Body of pancreas (tissue), 4 donors: ENCODE measurements at places on chromosomes 3 and 15.
A peak's percentile ranks its signal among the peaks of the same experiment; 100 is the strongest.

GRCh38 chr3:36305929-36306520, 74.3 kb upstream of the STAC start:
- DNase-seq, result no peak

- DNase-seq, result no peak
These were observed 43.8 kb upstream of the SLC25A26 start for GRCh38 chr3:66177026-66177425.

GRCh38 chr3:116188231-116188785, 257.0 kb downstream of the LSAMP start:
- DNase-seq, result no peak

DNA sequence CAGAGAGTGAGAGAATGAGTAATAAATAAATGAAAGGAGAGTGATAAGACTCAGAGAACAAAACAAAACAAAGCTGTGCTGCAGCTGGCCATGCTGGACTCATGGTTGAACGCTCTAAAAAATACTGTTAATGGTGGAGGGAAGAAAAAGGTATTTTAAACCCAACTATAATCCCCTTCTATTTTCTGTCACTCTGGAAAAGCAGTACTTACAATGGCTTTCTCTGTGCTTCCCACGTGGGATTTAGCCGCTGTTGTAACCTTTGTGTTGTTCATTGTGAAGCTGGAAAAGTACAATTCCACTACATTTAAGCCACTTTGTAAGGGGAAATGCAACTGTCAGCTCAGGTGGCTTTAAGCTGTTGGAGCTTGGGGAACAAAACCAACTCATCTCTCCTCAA, 917.7 kb downstream of the IGSF11 start:
- DNase-seq, result no peak

- no peak for DNase-seq
These were observed 232.2 kb downstream of the KLF13 start for GRCh38 chr15:31558840-31559239.

- no peak for DNase-seq
These were observed 82.8 kb downstream of the PLXNA1 start for GRCh38 chr3:127065561-127066290.

- DNase-seq, result no peak
These were observed 237.3 kb downstream of the FMN1 start for GRCh38 chr15:32957219-32957618.

DNA sequence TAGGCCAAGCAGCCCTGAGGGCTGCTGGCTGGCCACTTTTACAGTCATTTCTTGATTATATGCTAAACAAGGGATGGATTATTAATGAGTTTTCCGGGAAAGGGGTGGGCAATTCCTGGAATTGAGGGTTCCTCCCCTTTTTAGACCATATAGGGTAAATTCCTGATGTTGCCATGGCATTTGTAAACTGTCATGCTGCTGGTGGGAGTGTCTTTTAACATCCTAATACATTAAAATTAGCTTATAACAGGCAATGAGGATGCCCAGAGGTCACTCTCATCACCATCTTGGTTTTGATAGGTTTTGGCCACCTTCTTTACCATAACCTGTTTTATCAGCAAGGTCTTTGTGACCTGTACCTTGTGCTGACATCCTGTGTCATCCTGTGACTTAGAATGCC, 11.7 kb upstream of the PYDC2 start:
- no peak for DNase-seq

DNA sequence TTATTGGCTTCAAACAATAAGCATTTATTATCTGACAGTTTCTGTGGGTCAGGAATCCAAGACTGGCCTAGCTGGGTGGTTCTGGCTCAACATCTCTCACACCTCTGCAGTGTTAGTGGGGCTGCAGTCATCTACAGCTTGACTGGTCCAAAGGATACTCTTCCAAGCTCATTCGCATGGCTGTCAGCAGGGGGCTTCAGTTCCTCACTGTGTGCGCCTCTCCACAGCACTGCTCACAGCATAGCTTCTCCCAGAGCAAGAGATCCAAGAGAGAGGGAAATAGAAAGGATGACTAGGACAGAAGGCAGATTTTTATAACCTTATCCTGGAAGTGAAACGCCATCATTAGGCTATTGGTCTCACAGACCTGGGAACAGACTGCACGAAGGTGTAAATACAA, 64.2 kb downstream of the MAGI1 start:
- DNase-seq, result no peak

DNA sequence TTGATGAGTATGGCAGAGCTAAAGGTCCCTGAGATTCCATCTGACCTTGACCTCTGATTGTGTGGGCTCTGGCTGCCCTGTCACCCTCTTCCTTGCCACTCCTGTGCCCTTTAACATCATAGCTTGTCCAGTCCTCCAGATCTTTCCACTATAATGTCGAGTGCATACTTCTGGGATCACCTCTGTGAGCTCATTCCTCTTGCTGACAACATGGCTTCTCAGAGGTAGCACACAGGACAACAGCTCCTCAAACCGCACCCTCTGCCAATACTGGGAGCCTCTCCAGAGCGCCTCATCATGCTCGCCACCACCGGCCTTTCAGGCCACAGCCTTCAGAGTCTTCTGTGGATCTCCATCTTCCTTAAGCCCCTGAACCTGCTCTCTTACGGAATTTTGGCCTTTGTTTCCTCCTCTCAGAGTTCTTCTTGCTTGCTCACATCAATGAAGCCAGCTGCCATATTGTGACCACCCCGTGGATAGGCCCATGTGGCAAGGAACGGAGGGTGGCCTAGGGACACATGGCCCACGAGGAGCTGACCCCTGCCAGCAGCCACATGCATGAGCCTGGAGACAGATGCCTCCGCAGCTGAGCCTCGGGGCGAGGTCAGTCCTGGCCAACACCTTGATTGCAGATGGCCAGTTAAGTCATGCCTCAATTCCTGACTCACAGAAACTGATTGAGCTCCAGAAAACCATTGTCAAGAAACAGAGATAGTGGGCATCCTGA, 31.1 kb downstream of the PLA2G4D start:
- DNase-seq, result no peak

DNA sequence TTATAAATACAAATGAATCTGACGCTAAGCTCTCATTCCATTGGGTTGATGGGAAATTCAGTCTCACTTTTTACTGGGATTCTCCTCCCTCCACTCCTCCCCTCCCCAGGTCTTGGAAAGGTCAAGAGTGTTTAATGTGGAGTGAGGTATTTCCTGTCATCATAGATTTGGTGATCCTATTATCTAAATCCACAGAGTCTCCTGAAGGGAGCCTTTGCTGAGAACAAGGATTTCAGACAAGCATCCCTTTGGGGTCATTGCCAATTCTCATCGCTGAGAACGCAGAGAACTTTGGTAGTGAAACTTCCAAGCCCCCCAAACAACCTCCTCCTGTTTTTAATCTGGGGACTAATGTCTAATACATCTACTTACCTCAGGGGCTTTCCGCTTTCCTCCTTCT, 297.9 kb downstream of the OTOL1 start:
- no peak for DNase-seq

DNA sequence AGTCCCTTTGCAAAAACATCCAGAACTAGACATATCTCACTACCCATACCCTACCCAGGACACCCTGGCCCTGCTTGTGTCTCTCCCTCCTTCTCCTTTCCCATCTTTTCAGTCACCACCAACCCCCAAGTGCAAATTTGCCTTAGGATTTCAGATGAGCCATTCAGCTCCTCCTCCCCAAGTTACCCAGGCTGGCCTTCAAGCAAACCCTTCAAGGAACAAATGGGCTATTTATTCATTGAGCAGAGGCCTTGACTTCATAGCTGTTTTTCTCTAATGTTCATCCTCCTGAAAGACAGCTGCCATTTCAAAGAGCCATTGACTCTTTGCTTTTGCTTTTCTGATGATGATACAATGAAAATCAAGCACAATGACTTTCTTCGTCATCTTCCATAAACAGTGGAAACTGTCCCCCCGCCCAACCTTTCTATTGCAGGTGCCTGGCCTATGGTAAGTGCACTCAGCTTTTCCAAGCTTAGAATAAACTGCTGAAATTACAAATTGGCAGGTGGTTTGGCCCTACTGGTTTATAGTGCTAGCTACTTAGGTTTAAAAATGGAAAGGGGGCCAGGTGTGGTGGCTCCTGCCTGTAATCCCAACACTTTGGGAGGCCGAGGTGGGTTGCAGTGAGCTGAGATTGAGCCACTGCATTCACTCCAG, 26.1 kb upstream of the KLHL6 start:
- DNase-seq, result no peak

DNA sequence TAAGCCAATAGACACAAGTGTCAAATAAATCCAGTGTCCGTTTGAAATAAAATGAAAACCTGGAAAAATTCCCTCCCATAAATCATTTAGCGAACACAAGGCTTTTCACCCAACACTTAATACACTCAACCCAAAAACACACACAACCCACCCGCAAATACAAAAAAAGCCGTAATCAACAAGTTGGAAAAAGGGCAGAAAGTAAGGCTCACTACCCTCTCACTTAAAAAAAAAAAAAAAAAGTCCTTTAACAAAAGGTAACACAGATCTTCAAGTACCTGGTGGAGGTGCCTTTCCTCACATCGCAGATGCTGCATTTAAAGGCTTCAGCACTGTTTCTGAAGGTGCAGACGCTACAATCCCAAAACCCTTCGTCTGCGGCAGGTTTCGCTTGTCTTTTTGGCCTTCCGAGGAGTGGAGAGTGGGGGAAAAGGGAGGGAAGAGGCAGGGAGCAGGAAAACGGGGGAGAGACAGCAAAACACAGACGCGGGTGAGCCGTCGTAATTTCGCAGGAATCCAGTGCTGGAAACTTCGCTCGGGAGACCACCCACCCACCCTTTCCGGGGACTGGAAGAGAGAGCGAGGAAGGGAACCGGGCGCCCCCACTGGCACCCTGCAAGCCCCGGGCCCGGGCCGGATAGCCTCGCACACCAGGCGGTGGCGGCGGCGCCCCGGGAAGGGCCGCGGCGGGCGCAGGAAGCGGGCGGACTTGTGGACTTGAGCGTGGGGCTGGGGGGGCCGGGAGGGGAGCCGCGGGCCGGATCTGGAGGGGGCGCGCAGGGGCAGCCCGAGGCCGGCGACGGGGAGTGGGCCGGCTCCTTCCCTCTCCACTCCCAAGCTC, 401.8 kb downstream of the SHQ1 start:
- no peak for DNase-seq

DNA sequence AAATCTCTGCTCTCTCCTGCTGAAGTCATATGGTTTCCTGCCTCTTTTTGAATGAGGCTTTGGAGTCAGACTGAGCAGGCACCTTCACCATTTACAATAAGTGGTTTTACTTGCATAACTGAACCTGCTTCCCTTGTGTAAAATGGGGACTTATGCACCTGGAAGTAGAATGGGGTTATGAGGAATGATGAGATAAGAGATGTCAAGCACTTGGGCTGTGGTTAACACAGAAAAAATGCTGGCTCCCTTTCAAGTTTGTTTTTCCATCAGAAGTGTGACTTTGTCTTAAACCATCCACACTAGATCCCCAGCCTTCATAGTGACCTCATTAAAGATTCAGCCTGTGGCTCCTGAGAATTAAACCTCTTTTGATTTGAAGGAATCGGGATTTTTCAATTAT, 5.2 kb downstream of the EXOSC7 start:
- no peak for DNase-seq

DNA sequence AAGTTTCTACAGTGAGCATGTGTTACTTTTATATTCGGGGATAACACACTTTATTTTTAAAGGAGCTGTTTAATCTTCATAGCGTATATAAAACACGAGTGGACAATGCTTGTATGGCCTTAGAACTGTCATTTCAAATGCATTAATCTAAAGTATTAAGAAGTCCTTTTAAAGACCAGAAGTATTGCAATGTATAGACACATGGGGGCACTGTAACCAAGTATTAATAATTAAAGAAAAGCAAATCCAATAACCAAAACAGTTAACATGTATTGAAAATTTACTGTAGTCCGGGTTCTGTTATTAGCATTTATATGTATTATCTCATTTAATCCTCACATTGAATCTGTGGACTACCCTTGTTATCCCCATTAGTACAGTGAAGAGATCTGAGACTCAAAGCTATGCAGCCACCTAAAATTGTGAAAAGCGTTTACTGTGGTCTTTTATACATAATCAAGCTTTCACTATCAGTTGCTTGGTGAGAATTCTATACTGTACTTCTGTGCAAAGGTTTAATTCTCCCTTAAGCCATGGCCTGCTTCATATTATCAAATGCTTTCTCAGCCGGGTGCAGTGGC, 10.1 kb downstream of the ARL14 start:
- DNase-seq, result no peak

- no peak for DNase-seq
These were observed 323.9 kb downstream of the SV2B start for GRCh38 chr15:91424001-91424400.

- DNase-seq, result no peak
These were observed 670.3 kb downstream of the TBL1XR1 start for GRCh38 chr3:176526942-176527341.

GRCh38 chr3:157104928-157105652, 54.9 kb downstream of the CCNL1 start:
- DNase-seq, result no peak

DNA sequence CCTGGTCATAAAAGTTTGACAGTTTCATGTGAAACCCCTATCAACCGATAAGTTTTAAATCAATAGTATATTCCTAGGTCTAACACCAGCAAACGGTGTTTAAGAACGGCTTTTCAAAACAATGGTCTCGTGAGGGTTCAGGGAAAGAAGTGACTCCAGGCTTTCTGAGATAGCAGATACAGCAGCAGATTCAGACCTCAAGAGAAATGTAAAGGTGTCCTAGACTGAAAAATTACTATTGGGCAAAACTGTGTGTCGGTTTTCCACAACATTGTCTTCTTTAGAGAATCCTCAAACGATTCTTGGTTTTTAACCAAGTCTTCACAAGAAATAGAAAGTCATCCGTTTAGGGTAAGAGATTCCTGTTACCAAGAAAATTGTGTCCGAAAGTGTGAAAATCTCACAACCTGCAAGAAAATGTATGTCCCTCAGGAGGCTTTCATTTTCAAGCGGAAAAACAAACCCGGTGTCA, 1.2 kb downstream of the SETD2 start:
- no peak for DNase-seq

DNA sequence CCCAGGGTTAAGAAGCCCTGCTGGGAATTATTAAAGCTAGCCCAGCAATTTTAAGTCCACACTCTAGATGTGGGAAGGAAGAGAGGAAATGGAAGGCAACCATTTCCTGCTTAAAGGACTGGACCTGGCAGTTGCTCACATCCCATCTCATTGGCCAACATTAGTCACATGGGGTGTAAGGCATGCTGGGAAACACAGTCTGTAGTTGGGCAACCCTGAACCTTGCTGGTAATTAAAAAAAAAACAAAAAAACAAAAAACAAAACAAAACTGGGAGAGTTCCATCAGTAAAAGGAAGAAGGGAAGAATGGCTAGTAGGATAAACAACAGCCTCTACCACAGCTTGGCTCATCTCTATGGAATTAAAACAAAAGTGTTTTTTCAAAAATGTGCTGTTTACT, 136.0 kb downstream of the VGLL4 start:
- DNase-seq, result no peak

- DNase-seq, result no peak
These were observed 55.4 kb upstream of the KCNMB2 start for GRCh38 chr3:178480795-178481194.

DNA sequence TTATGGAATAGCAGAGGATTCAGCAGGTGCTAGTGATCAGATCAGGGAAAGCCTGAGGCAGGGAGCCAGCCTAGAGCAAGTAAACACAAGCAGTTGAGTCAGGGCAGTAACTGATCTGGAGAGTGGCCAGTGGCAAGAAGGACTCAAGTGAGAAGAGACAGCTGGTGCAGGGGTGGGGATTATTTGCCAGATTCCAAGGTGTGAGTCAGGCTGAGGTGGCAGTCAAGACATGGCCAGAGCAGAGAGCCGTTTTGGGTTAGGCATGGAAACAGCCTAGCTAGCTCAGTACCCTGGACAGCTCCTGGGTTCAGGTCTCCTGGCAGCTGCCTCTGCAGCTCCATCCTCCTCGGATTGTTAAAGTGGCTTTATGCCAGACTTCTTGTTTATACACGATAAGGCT, 281.9 kb upstream of the ONECUT1 start:
- peak; percentile 99 for DNase-seq

- no peak for DNase-seq
These were observed 21.4 kb downstream of the SECISBP2L start for GRCh38 chr15:49024840-49025239.
